ENCODE measurements at places on chromosomes 12 and 14.

DNA sequence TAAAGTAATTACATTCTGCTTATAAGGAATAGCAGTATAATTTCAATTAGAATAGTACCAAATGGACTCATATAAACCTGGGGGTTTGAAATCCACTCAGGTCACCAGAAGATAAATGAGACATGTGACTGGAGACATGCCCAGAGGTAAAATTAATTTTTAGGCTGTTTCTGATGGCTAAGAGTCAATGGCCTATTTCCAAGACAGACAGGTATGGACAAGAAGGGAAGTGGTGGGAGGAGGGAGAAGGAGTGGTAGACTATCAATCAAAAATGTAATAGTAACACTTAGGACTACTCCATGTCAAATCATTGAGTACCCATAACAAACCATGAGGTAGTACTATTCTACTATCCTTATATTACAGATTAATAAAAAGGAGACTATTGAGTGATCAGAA, 544.0 kb downstream of the GALC start:
- no peak for DNase-seq

DNA sequence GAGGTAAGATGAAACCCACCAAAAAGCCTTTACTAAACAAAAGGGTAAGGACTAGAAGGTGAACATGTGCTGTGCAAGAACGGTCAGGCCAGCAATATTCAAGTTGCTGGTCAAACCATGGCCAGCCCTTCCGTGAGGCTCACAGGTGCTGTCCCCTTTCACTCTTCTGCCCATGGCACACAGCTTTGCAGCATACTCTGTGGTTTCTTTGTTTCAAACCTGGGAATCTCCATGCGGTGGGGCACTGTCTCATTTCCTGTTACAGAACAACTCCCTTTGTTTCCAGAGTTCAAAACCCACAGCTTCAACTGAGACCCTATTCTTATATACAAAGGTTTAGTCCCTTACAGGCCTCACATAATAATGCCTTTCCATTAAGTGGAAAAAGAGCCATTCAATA, 1.7 kb upstream of the OVCH1 start:
- no peak for DNase-seq

DNA sequence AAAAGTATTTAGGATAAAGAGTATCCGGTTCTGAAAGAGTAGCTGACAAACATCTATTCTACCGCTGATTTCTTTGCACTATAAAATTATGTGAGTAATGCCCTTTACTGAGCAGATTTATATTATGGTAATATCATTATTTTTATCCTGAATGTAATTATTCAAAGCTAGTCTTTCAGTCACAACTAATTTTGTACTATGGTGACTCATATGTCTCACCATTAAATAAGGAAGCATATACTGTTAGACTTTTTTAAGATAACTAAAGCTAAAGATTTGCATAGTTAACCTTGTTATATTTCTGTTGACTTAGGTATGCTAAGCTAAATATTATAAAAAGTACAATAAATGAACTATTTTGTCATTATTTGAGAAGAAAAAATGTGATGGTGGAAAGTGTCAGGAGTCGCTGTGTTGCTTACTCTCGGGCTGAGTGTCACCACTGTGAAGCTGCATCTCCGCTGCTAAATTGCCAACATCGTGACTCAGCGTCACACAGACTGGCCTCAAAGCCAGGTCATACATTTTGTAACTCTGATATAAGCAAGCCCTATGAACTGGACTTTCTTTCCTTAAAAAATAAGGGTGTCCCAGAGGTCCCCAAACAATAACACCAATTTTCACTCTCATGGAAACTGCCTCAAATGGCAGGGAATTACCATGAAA, 69.1 kb upstream of the SSTR1 start:
- no peak for DNase-seq

DNA sequence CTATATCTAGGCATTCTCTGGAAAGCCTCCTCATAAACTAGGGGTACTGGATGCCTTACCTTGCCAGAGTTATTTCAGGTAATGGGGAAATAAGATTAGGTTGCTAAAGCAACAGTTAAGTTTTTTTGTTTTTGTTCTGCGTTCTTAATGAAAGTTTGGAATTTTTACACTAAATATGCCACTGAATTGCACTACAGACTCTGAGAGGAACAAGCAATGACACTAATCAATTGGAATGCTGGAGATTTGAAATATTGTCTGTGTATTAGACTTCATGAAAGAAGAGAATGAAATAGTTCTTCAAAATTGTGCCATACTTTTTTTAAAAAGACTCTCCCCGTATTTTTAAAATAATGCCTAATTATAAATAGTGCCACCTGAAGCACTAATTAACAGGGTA, 287.8 kb downstream of the NAV3 start:
- DNase-seq = no peak

DNA sequence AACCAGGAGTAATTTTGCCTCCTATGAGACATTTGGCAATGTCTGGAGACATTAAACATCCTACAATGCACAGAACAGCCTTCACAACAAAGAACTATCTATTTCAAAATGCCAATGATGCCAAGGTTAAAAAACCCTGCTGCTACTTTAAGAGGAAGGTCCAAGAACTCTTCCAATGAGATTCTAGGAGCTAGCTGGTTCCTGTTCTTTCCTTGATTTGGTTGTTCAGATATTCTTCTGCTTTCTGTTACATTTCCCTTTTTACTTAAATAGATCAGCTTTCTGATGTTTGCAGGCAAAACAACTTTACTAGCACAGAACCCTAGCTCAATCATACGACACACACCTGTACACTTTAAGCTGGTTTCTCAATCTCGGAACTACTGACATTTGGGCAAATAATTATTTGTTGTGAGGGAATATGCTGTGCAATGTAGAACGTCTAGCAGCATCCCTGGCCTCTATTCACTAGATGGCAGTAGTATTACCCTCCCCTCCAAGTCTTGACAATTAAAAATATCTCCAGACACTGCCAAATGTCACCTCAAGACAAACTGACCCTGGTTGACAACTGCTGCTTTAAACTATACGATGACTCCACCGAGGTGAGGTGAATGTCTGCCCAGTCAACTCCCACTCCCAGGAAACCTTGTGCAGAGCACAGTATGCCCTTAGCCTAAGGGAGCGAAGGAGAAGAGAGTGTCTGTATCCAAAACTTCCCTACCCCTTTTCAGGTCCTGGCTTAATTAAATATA, 4.4 kb downstream of the BLTP3B start:
- no peak for DNase-seq

DNA sequence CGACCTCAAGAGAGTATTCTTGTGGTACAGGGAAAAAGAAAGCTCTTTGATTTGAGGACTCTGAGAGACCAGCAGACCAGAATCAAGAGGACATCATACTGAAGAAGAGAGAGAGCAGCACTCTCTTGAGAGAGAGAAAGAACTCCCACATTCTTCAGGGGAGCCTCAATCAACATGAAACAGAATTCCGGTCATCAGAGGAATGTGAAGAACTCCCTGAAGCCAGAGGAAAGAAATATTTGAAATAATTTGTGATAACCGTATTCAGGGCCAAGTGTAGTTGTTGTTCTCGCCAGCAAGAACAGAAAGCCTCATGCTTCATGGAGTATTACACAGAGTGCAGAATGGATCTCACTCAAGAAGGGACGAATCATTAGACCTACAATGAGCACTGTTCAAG, 363.8 kb upstream of the TMEM132C start:
- DNase-seq = no peak

DNA sequence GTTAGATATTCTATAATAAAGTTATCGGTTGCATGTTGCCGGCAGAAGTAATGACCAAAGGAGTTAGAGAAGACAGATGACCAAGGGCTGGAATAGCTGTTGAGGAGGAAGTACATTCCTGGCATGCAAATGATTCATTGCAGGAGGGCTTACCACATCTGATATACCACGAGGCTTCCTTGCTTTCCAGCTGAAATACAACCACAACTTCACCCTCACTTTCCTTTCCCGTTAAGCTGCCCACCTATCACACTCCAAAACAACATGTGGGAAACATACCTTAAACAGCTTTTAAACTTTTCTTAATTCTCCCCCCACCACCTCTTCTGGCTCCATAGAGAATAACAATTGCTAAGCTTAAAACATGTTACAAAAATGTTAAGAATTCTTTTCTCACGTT, 594.1 kb downstream of the NRXN3 start:
- no peak for DNase-seq

- no peak for DNase-seq
These were observed 6.6 kb downstream of the DLK1 start for GRCh38 chr14:100733152-100733850.

GRCh38 chr12:17456486-17456885, 633.5 kb downstream of the RERGL start:
- no peak for DNase-seq

DNA sequence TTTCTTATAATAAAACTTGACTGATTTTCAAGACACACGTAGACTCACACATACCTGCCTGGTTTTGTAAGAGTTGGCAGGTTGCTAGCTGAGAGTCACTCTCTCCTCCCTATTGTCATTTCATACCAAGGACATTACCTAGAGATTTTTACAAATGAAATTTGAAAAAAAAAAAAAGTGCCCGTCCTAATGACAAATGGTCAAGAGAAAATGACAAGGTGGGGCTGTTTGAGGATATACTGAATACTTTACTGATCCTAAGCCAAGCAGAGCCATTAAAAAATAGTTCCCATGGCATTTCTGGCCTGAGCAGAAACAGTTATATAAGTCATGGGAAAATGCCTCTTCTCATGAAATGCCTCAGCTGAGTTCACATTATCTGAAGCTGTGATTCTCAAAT, 150.2 kb downstream of the DYRK2 start:
- no peak for DNase-seq

DNA sequence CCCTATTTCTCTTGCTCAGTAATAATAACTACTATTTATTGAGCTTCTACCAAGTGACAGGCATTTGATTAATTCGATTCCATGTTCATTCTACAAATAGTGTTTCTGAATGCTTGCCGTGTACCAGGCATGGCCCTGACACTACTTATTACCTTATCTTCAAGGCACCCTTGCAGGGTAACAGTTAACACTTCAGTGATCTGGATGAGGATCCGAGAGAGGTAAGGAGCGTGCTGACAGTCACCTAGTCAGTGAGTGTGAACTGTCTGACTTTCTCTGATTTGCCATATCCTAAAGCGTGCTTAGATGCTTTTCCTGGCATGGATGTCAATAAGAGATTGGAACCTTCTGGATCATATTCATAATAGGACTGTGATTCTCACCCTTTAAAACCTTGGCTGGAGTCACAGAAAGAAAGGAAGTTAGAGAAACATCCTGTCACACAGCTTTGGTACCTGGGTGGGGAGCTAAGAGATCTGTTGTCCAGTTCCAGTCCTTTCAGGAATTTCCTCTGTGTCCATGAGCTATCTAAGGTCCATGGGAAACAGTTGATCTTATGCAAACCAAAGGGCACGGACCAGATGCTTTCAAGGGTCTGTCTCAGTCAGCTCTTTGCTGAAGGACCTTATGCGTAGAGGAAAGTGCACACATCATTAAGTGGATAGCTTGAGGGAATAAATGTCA, 54.8 kb downstream of the PPFIBP1 start:
- DNase-seq = no peak

DNA sequence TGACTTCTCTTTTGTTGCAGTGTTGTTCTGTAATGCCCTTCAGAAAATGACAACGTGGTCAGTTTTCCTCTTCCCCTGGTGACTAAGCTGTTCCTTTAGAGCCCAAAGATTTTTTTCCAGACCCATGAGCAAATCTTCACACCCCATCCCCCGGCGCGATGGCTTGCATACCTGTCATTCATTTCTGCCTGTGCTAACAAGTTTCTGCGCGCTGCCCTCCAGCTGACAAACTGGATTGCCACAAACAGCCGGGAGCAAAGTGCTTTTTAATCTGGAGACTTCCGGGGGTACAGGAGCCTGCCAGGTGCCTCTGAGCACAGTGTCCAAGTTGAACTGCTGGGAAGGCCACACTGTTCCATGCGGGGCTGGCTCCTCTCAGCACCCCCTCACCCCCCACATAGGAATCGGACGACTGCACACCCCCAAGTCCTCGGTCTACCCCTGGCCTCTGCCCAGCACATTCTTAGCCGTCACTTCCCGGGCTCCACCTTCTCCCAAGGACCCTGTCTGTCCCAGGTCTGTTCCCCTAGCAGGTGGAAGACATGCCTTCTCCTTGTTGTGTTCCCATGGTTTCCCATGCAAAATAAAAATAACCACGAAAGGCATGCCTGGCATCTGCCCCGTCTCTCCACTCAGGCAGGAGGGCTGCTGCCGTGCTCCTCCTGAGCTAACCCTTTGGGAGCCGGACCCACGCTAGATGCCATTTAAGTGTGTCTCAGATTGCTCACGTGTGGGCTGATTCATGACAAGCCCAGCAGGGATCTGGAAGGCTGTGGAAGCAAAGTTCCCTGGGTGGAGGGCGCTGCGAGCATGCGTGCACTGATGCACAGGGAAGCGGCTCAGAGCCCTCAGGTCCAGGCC, 14.1 kb downstream of the RILPL1 start:
- DNase-seq = peak; percentile 26

- no peak for DNase-seq
These were observed 191.5 kb downstream of the SLC5A8 start for GRCh38 chr12:101018540-101018939.

- DNase-seq = no peak
These were observed 4.8 kb downstream of the PRKCH start for GRCh38 chr14:61326146-61326545.

DNA sequence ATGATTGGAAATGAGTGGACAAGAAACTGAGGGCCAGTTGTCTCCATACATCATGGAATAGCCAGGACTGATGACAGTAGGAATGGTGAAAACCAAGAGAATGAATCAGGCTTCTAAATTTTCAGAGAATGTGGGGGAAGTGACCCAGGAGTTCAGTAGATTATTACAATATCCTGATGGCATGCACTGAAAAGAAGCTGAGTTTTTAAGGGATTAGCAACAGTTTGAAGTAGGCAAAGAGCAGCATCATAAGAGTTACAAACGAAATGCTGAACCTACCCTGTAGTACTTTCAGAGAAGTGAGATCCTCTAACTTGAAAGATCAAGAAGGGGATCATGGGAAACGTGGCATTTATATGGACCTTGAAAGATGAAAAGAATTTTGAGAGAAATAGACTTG, 13.2 kb downstream of the SLC2A14 start:
- no peak for DNase-seq

DNA sequence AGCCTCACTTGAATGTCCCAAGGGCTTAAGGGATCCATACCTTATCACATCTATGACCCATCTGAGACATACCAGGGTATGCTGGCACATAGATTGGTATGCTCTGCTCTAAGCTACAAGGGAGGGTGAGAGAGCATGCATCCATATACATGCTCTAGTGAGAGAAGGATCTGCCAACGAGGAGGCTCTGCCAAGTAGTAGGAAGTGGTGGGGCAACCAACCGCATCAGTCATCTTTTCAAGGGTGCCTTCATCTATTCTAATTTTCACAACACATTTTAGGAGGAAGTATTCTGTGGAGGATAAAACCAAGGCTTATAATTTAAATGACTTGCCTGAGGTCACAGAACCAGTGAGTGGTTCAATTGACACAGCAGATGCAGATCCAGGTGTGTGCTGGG, 6.6 kb upstream of the PPM1A start:
- DNase-seq = no peak

- no peak for DNase-seq
These were observed 39.8 kb downstream of the PHLDA1 start for GRCh38 chr12:75991753-75992152.

- no peak for DNase-seq
These were observed 2.2 kb upstream of the ZFP36L1 start for GRCh38 chr14:68794851-68795596.

- DNase-seq = no peak
These were observed 159.3 kb downstream of the NPAS3 start for GRCh38 chr14:33098016-33098415.

GRCh38 chr14:99034711-99035171, 237.3 kb downstream of the BCL11B start:
- DNase-seq = no peak
